ENCODE measurements at places on chromosomes 2 and 18.

- no peak for DNase-seq
These were observed at the start of gene GPBAR1 for GRCh38 chr2:218260742-218261422. TSS of gene GPBAR1 (plus strand) at chr2:218261015. CDS start at chr2:218262725, 1,710 bp downstream.

GRCh38 chr2:99659874-99660273 lies 170.1 kb upstream of the REV1 start:
- DNase-seq, result no peak

GRCh38 chr2:191165176-191165643 lies 14.4 kb upstream of the STAT4 start:
- peak; percentile 38 for DNase-seq

DNA sequence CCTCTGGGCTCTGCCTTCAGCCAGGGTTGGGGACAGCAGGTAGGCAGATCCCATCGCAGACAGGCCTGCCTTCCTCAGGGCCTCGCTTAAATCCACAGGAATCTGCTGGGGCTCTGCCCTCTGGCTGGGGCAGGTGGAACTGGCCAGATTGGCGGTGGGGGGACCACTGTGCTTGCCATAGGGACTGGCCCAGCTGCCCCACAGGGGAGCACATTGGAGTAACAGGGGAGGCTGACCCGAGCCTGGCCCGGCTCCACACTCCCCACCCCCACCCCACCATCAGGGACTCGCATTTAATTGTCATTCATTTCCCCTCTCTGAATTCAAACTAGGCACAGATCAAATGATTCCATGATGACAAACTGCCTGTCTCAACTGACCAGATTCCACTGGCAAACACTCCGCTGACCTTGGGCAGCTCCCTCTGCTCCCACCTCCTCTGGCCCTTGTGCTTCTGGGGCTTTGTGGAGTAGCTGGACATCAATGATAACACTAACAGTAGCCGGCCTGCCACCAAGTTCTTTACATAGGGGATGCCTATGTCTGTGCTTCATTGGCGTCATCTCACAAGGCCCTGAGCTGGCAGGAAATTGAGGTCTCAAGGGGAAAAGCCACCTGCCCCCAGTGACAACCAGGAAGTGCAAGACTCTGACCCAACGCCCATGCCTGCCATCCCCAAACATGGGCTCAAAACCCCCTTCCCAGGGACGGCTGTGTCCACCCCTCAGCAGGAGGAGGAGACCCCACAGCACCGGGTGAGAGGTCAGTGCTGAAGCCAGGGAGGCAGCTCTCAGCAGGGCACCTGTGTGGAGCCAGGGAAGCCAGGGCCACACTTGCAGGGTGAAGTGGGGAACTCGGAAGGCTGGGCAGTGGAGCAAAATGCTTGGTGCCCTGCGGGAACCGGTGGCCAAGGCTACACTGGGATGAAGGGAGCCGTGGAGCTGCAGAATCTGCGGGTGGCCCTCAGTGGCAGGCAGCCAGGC lies 2.1 kb upstream of the B3GNT7 start:
- DNase-seq, result no peak

DNA sequence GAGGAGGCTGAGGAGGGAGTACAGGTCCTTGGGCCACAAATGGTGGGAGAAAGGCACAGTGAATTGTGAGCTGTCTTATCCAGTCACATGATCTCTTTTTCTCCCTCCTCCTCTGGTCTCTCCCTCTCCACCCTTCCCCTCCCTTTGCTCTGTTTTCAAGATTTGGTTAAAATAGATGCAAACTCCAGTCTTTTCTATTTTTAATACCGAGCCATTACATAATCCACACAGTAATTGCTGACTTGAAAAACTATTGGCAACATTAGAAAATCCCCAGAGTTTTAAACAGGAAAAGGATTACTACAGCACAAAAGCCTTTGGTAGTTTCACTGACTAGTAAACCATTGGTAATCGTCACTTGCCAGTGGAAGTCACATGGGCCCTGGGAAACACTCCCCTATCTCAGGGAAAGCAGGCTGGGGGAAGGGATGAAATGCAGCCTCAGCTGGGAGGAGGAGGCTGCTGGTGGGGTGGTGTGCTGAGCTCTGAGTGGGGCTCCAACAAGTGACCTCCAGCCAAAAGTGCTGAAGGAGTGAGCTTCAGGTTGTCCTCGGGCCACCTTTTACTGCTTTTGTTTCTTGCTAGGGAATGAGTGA lies 57.4 kb upstream of the PCBP1 start:
- no peak for DNase-seq
